ENCODE measurements at places on chromosomes 16 and 17.

DNA sequence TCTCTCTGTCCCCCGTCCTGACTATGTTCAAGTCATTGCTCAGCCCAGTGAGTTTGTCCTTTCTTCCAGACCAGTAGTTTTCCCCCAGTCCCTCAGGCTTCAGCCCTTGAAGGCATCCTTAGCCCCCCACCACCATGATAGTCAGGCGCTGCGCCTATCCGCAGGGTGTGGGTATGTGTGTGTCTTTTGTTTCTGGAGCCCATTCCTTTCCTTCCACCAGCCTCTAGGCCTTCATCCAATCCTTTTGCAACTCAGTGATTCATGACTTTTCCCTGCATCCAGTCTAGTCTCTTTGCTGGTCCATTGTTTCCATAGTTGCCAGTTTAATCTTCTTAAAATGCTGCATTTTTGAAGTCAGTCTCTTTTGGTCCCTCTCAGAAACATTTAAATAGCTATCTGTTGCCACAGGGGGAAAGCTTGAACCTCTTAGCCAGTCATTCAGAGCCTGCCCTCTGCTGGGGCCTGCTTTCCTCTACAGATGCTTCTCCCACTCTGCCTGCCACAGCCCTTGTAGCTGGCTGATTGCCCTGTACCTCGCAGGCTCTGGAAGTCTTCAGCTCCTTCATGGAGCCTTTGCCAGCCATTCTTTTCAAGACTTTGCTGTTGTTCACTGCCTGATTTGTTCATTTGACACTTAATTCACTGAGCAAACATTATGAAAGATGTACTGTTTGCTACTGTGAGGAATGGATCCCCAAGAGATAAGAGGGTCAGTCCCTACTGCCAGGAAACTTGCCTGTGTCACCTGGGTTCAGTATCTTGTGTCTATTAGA, 55.9 kb upstream of the ADCY7 start:
- peak; percentile 37 for DNase-seq

DNA sequence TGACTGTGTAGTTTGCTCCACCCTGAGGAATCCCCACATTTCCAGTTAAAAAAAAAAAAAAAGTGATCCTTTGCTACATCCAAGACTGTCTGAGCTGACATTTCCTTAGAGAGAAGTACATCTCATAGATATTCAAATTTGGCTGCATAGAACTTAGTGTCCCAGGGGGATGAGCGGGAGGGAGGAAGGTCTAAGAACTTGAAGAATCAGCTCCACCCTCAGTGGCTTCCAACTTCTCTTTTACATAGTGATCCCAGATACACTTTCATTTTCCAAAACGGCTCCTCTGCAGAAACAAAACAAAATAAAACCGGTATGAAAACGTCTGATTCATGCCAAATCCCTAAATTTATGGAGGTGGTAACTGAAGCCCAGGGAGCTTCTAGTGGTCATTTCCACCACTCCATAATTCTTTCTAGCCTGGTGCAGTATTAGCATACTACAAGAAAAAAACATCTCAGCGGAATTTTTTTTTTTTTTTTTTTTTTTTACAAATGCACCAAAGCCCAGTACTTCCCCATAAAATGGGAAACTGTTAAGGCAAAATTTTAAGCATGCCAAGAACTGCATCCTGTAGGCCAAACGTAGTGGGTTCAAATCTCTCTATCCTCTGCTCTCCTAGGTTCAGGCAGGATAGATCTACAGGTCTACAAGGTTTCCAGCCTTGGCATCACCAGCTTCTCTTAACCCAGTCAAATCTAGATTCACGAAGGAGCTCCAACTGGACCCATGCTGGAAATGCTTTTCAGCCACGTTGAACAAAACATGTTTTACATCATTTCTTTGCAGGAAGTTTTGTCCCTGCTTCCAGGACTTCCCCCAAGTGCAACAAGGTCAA, 29.3 kb downstream of the MAF start:
- DNase-seq = no peak

GRCh38 chr16:8493972-8494371, 96.3 kb downstream of the TMEM114 start:
- no peak for DNase-seq

DNA sequence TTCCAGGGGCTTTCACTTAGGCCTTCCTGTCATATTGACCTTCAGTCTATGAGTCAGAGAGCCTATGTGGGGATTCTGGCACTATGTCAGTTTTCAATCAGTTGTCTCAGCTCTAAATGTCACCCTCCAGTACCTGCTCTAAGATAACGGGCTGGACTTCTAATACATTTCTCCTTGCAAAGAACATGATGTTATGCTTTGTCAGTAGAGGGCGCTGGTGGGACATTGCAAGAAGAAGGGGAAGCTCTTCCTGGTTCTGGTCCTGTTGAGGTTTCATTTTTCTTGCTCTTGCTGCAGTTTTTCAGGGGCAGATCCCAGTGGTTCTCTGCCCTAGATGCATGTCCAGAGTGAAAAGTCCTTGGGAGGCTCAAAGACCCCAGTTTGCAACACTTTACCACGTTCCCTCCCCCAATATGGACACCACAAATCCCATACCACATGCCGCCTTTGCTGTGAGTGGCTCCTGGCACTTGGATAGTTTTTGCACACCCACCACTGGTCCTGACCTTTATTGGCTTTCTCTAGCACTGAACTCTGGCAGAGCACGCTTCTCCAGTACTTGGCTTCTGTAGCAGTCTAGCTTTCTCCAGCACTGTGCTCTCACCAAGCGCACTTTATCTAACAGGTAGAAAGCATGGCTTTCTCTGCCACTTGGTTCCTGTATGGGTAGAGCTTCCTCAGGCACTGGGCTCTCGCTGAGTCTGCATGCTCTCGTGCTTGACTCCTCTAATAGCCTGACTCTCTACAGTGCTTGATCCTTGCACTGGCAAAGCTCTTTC, 49.0 kb downstream of the BCL7C start:
- peak; percentile 76 for DNase-seq

GRCh38 chr17:57284583-57284982, 28.3 kb downstream of the MSI2 start:
- no peak for DNase-seq

DNA sequence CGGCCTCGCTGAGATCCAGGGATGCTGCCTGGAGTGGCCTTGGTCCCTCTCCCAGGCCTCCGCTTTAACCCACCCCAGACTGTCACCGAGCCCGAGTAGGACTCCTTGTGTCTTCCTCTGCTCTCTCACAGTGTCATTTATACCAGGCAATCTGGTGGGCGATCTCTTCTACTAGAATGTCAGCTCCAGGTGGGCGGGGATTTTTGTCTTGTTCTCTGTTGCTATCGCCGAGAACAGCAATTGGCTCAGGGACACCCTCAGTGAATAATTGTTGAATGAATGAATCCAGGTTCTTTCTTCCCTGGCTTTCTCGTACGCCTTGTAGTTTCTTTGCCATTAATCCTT, 591 bp downstream of the DHX38 start:
- DNase-seq = peak; percentile 24

GRCh38 chr16:86051368-86052114, 152.6 kb downstream of the IRF8 start:
- no peak for DNase-seq

DNA sequence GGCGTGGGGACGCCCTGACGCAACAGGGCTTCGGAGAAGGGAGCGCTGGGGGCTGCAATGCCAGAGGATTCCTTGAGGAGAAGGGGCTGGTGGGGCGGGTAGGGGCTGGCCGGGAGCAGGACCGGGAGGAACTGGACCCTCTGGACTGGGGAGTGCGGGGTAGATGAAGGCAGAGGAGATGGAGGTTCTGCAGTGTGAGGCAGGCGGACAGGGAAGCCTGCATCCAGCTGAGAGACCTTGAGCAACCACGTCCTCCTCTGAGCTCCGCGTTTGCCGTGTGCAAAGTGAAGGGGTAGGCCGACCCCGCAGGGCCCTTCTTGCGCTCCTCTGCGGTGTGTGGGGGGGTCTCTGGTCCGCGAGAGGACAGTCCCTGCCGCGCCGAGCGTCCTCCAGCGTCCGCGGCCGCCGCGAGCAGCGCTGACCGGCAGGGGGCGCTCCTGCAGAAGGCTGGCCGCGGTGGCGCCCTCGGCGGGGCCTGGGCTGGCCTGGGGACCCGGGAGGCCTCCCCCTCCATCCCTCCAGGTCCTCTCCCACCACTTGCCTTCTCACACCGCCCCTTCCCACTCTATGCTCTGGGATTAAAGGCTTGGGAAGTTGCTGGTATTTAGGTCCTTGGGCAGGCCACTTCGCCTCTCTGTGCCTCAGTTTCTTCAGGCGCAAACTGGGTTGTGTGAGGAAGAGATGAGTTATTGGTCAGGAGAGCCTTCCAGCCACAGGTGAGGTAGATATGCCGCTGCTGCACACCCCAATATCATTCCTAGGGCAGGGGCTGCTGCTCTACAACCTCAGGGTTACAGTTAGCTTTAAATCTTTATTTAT, 9.6 kb upstream of the WNT9B start:
- no peak for DNase-seq
